ENCODE measurements at places on chromosomes 6 and 20.

DNA sequence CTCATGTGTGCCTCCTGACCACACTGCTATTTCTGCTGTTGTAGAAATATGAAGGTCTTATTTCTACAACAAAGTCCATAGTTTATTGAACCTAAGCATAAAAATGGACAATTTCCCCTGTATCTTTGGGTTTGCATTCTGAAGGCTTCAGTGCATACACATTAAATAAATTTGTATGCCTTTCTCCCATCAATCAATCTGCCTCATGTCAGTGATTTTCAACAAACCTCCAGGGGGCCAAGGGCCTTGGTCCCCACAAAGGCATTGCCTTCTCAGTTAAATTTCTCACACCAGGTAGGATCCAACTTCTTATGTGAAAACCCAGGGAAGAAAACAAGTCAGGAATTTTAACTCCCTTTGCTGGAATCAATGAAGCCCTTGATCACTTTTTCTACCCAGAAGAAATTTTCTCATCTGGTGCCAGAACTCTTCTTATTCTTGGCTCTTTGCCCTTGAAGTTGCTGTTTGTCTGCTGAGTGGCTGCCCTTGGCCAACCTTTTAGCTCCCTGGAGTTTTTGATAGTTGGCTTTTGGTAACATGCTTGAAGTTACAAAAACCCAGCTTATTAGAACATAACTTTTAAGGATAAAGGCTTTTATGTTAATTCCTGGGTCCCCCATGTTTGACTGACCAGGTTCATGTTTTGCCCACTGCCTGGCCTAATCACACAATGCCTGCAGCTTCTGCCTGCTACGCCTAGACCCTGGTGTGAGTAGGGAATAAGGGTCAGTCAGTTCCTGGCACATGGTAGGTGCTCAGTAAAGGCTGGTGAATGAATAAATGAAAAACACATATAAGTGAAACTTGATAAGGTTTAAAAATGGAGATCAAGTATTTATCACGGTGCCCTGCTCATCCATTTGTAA is 37.0 kb downstream of the SHLD1 start:
- DNase-seq: no peak

DNA sequence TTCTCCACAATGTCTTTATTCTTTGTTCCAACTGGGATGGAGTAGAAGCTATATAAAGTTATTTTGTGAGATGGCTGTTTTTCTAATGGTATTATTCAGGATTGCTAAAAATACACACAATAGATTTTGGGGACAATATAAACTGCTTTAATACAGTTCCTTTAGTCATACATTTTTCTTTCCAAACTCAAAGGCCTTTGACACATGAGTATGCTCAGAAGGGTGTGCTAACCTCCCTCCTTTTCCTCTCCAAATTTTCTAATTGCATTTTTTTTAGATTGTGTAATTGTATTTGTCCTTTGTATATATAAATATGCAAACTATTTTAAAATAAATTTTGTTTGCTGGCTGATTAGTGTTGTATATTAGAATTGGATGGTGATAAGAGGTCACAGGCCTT is 119.6 kb upstream of the FOXO3 start:
- no peak for DNase-seq

DNA sequence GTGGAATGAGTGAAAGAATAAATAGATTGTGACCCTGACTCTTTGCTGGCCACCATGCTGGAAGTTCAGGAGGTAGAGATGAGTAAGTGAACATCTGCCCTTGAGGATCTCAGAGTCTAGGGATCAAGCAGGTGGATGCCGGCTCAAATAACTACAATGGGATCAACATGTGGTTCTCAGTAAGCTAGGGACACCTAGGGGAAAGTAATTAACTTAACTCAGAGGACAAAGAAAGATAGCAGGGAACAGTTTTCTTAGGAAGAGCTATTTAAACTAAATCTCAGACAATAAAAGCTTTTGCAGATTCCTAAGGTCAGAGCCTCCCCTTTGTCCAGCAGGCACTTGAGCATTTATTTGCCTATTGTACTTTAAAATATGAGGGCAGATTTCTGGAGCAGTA is 29.1 kb downstream of the SLC13A3 start:
- no peak for DNase-seq

GRCh38 chr6:163446549-163446948 is 32.0 kb downstream of the QKI start:
- DNase-seq: no peak

DNA sequence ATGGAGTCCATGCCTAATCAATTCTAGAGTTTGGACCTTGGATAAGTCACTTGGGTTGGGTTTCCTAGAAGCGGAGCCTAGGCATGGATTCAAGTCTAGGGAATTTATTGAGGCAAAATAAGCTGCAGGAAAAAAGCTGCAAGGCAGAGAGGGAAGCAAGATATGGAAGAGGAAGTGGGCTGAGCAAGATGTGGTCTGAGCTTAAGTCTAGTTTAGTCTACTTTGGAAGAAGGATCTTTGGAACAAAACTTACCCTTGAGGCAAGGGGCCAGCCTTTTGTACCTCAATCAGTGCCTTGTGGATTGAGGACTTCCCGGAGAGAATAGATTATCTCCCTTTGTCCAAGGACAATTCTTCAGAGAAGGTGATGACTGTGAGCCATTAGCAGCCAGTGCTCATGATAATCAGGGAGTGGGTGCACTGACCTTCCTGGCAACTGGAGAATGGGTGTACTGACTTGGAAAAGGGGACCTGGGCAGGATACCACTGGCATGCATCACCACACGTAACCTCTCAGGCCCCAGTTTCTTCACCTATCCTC is 10.9 kb downstream of the ZSCAN9 start:
- DNase-seq: no peak

DNA sequence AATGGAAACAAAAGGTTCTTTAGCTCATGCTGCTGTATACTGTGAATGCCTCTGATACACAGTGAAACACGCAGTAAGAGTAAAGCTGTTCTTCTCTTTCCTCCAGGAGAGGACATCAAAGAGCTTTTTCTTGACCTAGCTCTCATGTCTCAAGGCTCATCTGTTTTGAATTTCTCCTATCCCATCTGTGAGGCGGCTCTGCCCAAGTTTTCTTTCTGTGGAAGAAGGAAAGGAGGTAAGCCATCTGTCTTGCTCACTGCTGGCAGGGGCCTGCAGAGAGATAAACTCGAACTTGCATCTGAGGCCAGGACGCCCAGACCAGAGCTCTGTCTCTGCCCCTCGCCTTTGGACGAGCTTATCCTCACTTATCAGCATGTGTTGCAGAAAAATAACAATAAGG is 37.7 kb downstream of the LY86 start:
- DNase-seq: no peak

GRCh38 chr6:72559067-72559466 is 62.8 kb upstream of the KCNQ5 start:
- no peak for DNase-seq

- no peak for DNase-seq
These were observed 129.5 kb upstream of the HDAC2 start for GRCh38 chr6:114100215-114100994.

DNA sequence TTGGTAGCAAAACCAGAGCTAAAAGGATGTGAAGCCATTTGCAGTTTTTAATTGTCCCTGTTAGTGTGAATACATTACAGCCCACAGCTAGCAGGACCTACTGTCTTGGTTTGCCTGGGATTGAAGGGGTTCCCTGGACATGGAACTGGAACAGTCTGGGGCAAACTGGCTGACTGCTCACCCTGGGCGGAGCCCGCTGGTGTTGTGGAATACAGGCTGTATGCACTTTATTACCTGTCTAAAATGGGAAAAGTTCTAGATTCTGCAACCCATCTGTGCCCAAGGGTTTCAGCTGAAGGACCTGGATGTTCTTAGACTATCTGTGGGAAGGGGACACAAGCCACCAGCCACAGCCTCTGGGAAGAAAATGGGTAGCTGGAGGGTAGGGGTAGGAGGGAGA is 12.2 kb upstream of the CDKN1A start:
- no peak for DNase-seq
